Vagina (tissue), 2 donors: ENCODE measurements at places on chromosomes 5 and 9.

DNA sequence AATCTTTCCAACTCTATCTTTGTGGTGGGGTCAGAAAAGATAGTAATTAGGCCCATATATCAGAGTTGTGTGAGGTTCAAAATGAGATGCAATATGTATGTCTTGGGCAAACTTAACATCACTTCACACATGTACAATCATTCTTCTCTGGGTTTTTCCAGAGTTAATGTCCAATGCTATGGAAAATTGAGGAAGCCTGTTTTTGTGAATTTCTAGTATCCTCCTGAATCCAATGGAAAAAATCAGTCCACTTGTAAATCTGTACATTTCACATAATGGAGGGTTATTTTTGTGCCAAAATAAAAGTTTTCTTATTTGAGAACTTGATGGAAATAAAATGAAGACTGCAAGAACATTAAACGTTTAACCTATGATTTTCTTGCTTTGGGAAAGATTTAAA, 155.6 kb upstream of the SEMA6A start:
- no peaks in the 10 kb centered on the region for H3K27me3 ChIP-seq
- no peak overlapping the region for H3K27ac ChIP-seq

DNA sequence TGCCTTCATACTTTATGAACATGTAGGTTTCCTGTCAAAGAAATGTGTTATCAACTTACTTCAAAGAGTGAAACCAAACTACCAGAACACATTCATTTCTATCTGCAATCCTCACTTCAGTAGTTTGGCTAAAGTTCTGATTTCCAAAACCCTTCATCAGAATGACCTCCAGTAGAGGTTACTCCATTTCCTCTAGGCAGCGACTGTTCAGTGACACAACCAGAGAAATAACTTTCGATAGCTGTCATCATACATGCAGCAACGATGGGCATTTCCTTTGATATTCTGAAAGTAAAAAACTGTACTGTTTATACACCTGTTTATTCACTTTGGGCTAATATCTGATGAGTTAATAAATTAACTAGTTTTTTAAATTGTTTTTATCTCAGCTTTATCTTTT, 532.5 kb upstream of the IZUMO3 start:
- no peak for DNase-seq
- H3K4me1 ChIP-seq, result no peaks in the 10 kb centered on the region
- H3K27me3 ChIP-seq, result no peaks in the 10 kb centered on the region
- H3K4me3 ChIP-seq, result no peak overlapping the region

GRCh38 chr9:76592091-76592973, 133.3 kb downstream of the GCNT1 start:
- no peaks in the 10 kb centered on the region for H3K36me3 ChIP-seq
- DNase-seq, result no peak
- H3K27ac ChIP-seq, result peak overlapping the region; percentile 63
- H3K27me3 ChIP-seq, result no peaks in the 10 kb centered on the region
- no peak overlapping the region for H3K4me3 ChIP-seq

GRCh38 chr5:3659907-3660306, 64.3 kb downstream of the IRX1 start:
- H3K4me3 ChIP-seq, result no peak overlapping the region
- no peaks in the 10 kb centered on the region for H3K36me3 ChIP-seq
- H3K27me3 ChIP-seq, result no peaks in the 10 kb centered on the region
- H3K4me1 ChIP-seq, result no peaks in the 10 kb centered on the region
- no peak for DNase-seq
